ENCODE measurements at places on chromosomes 5 and 9.

- DNase-seq, result peak; percentile 53
These were observed 40.4 kb upstream of the SMU1 start for GRCh38 chr9:33116860-33117259.

GRCh38 chr5:57408714-57409113 lies 73.9 kb downstream of the ACTBL2 start:
- no peak for DNase-seq

DNA sequence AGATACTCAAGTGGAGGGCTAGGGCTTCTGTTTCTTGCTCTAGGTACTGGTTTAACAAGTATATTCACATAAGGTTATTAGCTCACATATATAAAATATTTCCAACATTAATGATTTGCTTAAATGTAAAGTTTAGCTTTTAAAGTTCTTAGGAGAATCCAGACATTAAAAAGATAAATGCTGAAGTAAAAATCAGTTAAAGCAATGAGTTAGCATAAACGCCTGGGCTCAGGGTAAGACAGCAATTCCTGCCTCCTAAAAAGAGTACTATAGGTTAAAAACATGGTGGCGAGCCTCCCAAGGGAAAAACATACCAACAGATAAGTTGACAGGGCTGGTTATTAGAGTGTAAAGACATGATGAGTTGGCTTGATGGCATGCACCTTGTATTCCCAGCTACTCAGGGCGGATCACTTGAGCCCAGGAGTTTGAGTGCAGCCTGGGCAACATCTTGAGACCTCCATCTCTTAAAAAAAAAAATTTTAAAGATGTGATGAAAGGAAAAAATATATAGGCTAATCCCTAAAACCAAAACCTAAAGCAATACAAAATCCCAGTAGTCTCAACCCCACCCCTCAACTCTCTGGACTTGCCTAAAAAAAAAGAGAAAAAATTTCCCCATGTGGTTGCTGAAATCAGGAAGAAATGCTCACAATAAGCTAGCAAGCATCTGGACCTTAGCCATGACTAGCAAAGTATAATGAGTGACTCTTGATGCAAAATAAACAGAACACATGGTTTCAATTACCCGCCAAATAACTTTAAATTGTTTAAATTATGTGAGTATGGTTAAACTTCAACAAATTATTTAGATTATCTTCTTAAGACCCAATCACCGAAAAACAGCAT lies 3.6 kb downstream of the GOLPH3 start:
- no peak for DNase-seq

DNA sequence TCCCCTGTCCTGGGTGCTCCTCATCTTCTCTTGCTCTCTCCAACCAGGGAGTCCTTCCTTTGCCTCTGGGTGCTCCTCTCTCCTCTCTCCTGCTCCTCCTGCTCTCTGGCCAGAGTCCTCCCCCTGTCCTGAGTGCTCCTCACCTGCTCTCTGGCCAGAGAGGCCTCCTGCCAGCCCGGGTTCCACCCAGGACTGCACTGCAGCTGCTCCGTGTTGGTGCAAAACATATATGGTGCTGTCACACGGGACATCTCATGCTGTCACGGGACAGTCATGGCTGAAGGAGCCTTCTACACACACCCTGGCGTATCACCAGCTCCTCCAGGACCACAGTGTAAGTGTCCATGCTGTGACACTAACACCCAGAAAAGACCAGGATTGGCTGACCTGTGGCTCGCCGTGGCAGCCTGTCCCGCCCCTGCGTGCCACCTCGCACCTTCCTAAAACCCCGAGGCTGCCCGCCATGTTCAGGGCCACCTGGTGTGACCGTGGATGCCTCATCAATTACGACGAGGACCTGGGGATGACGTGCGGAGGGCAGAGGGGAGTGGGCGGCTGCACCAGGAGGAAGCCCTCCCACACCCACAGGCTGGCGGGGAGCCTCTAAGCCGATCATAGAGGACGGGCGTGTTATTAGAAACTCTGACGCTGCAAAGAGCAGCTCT lies 27.9 kb upstream of the SLC6A3 start:
- DNase-seq, result no peak

GRCh38 chr9:128150594-128151308 lies 1.5 kb downstream of the LCN2 start:
- DNase-seq, result no peak

DNA sequence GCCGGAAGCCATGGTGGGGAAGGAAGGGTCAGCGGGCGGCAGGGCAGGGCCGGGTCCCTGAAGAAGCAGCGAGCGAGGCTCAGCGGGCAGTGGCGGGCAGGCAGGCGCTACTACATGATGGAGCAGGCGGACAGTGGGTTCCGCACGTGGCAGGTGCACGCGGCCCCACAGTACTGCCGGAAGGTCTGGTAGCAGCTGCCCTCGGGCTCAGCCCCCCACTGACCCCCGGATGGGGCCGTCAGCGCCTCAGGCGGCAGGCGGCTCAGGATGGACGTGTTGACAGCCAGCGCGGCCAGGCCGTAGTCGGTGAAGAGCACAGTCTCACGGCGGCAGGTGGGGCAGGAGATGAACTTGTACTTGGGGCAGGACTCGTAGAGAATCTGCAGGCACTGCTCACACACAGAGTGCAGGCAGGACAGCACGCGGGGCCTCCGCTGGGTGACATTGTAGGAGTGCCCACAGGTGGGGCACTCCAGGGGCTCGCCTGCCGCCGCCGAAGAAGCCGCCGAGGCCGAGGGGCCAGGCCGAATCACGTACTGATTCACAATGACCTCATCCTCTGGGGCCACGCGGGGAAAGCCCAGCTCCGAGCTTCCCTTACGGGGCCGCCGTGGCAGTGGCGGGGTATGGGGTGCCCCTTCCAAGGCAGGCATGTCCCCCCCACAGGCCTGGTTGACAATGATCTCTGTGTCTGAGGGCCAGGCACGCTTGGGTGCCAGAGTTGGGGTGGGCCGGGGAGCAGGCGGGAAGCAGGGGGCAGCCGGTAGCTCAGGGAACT lies 1.5 kb downstream of the RNF208 start:
- DNase-seq, result no peak

GRCh38 chr9:36940500-36940853 lies 93.6 kb downstream of the PAX5 start:
- DNase-seq, result no peak

- DNase-seq, result no peak
These were observed 20.8 kb downstream of the SH3PXD2B start for GRCh38 chr5:172433513-172433912.

DNA sequence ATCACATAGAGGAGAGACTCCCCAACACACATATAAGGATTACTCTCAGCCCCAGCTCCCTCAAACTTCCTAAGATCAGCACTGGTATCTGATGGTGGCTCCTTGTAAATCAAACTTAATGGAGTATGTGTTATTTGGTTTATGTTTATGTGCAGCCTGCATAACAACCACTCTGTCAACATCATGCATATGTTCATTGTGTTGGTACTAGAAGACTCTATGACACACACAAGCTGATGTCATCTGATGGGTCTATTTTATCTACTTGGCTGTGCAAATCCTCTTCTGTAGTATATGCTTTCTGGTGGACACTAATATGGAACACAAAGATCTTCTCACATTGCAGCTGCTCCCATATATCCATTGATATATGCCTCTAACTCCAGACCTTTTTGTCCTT lies 134.0 kb upstream of the FAM174A start:
- DNase-seq, result no peak

GRCh38 chr5:180208038-180208434 lies 975 bp downstream of the RASGEF1C start:
- no peak for DNase-seq

- no peak for DNase-seq
These were observed 112.8 kb upstream of the PRSS3 start for GRCh38 chr9:33682551-33682950.

DNA sequence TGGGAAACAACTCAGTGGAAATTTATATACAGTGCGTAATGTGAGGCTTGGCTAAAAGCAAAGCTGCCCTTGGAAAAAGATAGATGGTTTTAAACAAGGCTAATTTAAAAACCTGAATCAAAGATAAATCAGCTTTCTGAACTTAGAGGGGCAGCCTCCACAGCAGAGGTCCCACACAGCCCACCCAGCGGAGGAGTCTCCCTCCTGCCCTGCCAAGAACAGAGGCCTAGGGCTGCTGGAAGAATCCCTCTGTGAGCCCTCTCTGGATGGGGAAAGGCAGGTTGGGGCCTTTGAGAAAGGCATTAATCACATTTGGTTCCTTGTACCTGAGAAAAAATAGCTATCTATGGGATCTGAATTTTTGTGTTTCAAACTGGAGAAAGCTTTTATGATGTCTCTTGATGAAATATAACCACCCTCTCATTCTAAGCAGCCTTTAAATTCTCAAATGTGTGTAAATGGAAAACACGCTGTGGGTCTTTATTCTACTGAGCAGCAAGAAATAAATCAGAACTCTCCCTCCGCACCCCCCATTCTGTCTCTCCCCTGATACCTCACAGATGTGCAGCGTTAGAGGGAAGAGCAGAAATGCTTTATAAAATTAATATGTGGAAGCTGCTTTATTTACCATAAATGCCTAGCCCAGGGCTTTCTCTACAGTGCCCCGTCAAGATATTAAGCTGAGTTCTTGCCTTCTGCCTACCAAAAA lies 329.2 kb downstream of the EFNA5 start:
- DNase-seq, result no peak

GRCh38 chr9:112443200-112443599 lies 43.4 kb upstream of the KIAA1958 start:
- DNase-seq, result peak; percentile 49

- no peak for DNase-seq
These were observed 2.4 kb downstream of the RASEF start for GRCh38 chr9:83060556-83060955.

DNA sequence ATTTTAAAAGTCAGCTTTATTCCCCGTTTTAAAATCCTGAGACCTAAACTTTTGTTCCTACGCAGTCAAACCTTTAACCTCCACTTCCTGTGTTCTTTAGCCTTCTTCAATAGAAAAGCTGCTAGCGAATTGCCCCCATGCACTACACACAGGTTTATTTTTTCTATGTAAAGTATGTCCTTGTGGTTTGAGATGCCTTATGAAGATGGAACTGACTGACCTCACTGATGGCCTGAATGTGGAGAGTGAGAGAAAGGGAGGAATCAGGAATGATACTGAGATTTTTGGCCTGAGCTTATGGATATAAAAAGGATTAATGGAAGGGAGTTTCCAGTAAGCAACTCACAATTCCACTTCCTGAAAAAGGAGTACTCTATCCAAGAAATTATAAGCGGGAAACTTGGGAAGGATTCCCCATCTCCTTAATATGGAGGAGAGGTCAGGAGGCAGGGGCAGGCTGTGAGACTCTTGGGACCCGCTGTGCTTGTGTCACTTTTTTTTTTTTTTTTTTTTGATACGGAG lies 89.5 kb downstream of the UGCG start:
- peak; percentile 11 for DNase-seq

GRCh38 chr9:114399381-114399780 lies 11.6 kb upstream of the AKNA start:
- DNase-seq, result no peak

Data from B cell (primary cell).